ENCODE measurements at places on chromosomes 5 and 9.

DNA sequence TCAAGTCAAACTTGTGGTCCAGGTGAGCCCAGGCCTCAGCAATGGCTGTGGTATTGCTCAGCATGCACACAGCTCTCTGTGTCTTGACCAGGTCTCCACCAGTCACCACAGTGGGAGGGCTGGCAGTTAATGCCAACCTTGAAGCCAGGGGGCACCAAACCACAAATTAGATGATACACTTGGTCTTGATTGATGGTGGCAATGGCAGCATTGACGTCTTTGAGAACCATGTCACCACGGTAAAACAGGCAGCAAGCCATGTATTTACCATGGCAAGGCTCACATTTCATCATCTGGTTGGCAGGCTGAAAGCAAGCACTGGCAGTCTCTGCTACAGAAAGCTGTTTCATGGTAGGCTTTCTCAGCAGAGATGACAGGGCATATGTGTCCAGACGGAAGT is 40.0 kb downstream of the NIM1K start:
- peak; percentile 27 for DNase-seq

DNA sequence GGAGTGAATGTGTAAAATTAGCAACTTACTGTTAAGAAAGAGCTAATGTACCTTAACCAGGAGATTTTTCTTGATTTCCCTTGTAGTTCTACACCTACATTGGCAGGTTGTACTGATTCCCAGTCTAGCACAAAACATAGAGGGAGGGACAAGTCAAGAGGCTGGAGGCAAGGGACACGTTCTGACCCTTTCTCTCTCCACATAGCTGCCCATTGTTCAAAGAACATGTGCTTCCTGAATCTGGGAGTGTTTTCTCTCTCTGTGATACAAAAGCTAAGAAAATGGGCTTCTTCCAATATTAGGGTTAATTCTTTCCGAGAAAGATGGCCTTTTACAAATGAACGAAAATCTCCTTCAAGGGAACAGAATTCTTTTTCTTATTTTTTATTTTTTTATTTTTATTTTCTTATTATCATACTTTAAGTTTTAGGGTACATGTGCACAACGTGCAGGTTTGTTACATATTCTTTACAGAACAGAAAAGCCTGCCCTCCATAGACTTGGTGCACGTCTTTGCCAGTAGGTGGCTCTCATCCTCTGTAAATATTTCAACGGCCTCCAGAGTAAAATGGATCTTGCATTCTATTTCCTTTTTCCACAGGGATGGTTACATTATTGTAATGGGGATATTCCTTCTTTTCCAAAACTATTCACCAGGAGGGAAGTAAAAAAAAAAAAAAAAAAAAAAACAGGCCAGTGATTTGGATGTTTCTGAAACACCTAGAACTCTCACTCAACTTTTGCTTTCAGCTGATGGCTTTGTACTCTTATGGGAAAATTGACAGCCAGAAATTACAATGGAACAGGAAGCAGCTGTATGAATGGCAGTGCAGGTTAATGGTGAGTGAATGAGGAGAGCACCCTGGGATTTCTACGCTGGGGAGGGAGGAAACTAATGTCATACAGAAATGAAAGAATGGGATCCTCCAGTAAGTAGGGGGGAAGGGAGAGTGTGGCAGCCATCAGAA is 13.1 kb upstream of the IFNA5 start:
- peak; percentile 36 for DNase-seq

DNA sequence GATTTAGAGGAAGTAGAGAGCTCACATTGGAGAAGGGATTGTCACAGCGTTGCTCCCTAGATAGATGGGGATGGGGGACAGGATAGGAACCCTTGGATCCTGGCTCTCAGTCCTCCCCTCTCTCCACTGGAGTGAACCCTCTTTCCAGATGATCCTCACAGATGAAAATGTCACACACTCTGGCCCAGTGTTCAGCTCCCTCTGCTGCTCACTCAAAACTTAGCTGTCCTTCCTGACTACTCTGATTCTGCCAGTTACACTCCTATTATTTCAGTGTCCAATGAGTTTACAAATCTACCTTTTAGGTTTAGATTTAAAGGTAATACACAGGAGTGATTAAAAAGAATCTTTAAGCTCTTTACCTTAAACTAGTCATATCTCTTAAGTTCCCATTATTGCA is 5.8 kb upstream of the SPINK7 start:
- DNase-seq = no peak

GRCh38 chr5:114898602-114899001 is 271.1 kb downstream of the TRIM36 start:
- DNase-seq = no peak

DNA sequence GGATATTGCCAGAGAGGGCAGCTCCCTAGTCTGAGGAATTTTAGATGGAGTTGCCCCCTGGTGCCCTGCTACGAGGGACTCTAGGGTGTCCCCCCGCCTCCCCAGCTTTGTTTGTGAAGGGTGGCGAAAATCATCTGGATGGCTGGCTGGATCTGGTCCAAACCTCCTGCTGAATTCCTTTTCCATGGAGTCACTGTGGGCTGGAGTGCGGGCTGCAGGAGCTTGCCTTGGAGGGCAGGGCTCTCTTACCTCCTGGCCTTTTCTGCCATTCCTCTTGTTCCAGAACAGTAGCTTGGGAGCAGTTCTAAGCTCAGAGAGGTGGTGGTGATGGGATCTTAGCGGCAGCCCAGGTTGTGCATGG is 2.1 kb downstream of the SYNPO start:
- DNase-seq = no peak

DNA sequence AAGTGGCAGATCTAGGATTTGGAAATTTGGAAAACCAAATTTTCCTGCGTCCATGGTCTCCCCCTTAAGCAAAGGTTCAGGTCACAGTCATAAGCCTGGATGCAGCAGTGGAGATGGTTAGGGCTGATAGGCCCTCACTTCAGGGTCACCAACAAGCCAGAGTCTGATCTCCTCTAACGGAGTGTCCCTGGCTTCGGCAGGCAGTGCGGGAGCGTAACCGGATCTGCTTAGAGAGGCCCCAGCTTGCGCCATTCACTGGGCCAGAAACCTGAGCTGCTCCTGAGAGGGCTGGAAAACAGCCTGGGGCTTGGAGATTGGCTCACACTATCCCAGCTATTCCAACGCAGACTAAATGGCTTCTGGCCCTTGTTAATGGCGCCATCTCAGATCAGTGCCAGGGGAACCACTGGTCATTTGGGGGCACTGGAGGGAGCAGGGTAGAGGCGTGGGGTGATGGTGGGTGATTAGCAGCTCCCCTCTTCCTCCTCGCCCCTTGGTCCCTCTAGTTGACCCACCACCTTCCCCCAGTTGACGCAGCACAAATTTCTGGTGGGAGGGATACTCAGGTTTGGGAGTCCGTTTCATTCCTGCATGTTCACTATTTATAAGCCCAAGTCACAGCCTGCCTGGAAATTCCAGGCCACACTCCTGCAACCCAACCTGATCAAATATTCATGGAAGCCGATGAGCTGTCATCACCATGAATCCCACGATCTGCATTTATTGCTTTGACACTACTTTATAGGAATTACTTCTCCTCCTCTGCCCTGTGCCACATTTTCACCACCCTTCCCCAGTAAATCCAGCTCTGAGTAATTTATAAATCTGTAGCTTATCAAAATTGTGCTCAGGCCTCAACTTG is 134.6 kb upstream of the CPEB4 start:
- DNase-seq = no peak

GRCh38 chr9:127970401-127971313 is 10.1 kb downstream of the EEIG1 start:
- peak; percentile 80 for DNase-seq

DNA sequence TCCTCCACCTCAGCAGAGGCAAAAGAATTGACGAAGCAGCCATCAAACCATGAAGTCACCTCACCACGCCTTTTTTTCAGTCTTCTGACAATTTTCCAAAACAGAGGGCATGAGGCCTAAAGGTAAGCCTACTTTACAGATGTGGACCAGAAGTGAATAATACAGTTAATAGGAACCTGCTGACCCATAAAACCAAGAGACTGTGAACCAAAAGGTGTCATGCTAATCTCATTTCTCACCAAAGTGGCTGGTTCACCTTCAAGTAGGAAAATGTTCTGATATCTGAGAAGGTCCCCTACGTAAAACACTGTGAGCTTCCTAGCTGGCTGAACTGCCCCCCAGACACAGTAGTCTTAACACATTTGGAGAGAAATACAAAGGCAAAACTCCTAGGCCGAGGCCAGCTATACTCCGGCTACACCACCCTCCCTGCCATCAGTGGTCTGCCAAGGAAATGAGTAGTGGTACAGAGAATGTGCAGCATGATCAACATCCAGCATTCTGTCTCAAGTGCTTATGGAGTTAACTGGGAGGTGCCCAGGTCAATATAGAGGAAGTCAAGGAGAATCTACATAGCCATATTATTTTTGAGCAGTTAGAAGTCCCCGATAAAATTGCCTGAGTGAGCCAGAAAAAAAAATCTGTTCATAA is 19.3 kb upstream of the F2RL2 start:
- no peak for DNase-seq

GRCh38 chr5:149363358-149363757 is 5.5 kb downstream of the PCYOX1L start:
- no peak for DNase-seq

DNA sequence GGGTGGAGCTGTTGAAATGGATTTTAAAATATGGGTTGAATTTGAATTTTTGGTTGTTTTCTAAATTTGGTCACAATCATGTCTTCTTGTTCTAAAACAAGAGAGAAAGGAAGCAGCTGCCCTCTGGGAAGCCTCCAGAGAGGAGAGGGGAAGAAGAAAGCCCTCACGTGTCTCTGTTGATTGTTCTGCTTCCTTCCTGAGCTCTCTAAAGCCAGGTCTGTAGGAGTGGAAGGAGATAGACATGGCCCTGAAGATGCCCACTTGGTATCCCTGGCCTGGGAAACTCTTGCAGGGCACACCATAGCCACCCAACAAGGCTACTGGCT is 59.6 kb downstream of the GALNT12 start:
- DNase-seq = no peak
